SJSA1 (cell line): ENCODE measurements at places on chromosomes 4 and X.

GRCh38 chr4:3598695-3599227 is 66.5 kb upstream of the LRPAP1 start:
- DNase-seq, result no peak

GRCh38 chr4:79882806-79883205 is 190.2 kb downstream of the ANTXR2 start:
- DNase-seq, result no peak

GRCh38 chr4:113616443-113616842 is 145.1 kb downstream of the CAMK2D start:
- DNase-seq, result no peak

GRCh38 chrX:819684-820083 is 189.1 kb downstream of the SHOX start:
- no peak for DNase-seq

GRCh38 chrX:40719218-40719617 is 16.1 kb downstream of the MED14 start:
- DNase-seq, result no peak

GRCh38 chrX:30992381-30992904 is 79.4 kb downstream of the FTHL17 start:
- no peak for DNase-seq

DNA sequence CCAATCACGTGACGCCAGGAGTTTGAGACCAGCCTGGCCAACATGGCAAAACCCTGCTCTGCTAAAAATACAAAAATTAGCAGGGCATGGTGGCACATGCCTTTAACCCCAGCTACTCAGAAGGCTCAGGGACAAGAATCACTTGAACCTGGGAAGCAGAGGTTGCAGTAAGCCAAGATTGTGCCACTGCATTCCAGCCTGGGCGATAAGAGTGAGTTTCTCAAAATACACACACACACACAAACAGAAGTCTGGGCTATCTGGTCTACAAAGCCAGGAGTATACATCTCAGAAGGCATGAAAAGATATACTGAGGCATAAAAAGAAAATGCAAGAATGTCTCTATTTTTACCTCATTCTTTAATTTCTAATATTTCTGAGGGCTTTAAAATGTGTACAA is 11.3 kb downstream of the YTHDC1 start:
- DNase-seq, result no peak

- DNase-seq, result no peak
These were observed 114.9 kb upstream of the SMIM31 start for GRCh38 chr4:164639001-164639400.

- no peak for DNase-seq
These were observed 33.4 kb downstream of the SLC25A5 start for GRCh38 chrX:119501511-119502148.

DNA sequence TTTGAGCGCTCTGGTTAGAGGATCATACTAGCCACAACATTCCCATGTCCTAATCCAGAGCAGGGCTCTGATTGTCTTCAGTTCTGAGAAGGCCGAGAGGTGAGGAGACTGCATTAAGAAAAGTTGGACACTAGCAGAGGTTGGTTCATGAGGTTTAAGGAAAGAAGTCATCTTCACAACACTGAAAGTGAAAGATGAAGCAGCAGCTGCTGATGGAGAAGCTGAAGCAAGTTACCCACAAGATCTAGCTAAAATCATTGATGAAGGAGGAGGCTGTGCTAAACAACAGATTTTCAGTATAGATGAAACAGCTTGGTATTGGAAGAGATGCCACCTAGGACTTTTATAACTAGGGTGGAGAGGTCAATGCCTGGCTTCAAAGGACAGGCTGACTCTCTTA is 36.8 kb downstream of the RAP1GDS1 start:
- DNase-seq, result no peak

- no peak for DNase-seq
These were observed 681.4 kb downstream of the GABRG1 start for GRCh38 chr4:45442466-45442865.

- DNase-seq, result no peak
These were observed 347.4 kb upstream of the EPHA5 start for GRCh38 chr4:66017671-66018070.

DNA sequence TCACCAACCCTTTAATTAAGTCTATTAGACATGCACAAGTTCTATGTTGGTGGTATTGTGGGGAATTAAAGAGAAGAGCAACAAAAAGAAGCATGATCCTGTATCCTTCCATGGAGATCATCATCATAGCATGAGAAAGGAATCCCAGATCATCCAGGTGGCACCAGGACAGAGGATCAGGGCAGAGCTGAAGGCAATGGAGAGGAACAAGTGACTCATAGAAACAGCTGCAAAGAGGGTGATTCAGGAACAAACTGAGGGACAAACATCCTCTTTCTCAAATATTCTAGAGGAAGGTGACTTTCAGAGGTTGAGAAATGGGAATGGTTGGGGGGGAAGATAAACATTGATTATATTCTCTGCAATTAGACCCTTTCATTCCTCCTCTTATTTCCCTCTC is 105.5 kb upstream of the OTUD4 start:
- DNase-seq, result no peak

DNA sequence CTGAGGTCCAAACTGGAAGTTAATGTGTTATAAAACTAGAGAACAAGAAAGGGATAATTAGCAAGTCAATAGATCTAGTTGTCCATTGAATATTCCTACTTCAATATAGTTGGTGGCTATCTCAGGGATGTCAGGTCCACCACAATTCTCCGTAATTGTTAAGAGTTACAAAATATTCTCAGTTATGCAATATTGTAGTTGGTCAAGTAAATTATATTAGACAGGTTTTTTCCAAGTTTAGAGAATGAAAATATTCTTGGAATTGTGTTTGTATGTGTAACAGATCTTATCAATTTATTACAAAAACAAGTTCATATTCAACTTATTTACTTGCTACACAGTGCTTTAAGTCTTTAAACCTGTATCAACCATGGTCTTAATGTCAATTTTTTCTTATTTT is 547.4 kb downstream of the SPRY1 start:
- no peak for DNase-seq

DNA sequence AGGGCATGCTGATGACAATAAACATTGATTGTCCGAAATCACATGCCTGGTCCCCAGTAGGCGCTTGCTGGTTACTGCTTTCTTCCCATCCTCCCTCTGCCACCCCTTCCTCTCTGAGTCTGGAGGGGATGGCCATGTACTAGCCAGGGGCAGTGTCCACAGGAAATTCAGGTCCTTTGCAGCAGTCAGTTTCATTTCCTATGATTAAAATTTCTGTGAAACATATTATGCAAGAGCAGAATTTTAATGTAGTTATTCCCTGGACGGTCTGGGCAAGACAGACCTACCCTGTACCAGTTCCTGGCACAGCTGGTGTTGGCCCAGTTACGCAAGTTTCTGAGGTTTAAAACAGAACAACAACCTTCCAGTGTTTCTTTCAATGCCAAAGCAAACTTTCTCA is 28.2 kb upstream of the TLR2 start:
- DNase-seq, result no peak

DNA sequence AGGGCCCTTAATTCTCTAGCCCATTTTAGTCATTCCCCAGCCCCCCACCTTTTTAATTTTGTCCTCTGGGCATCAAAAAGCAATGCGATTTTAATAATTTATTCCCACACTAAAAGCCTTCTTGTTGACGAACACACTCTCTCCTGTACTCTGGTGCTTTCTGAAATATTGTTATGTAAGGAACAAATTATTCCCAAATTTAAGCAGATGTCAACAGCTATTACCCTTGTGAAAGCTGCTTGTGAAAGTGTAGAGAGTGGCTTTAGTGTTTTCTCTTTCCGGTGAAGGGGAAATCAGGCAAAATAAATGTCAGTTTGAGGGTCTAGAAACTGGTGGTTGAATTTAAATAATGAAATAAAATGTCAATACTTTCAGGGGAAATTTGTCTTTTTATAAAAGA is 221.2 kb upstream of the CNKSR2 start:
- no peak for DNase-seq

GRCh38 chr4:1590244-1590643 is 93.9 kb downstream of the FAM53A start:
- no peak for DNase-seq

GRCh38 chrX:99750721-99751120 is 659.4 kb downstream of the PCDH19 start:
- no peak for DNase-seq

- DNase-seq, result no peak
These were observed 158.7 kb downstream of the DCHS2 start for GRCh38 chr4:154332681-154333421.

DNA sequence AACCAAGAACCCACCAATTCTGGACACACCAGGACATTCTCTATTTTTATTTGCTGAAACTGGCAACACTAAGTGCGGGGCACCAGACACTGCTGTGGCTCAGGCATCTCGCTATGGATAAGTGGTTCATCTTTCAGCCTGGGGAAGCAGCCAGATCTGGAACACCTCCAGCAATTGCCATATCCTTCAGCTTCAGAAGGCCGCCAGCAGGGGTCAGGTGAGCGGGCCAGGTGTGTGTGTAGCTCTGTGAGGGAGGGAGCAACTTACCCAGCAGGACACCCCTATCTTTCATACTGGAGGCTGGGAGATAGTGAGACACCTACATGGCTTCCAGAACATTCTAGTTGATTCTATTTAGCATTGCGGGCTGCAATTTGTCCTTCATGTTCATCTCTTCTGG is 57.0 kb upstream of the GBA3 start:
- no peak for DNase-seq

DNA sequence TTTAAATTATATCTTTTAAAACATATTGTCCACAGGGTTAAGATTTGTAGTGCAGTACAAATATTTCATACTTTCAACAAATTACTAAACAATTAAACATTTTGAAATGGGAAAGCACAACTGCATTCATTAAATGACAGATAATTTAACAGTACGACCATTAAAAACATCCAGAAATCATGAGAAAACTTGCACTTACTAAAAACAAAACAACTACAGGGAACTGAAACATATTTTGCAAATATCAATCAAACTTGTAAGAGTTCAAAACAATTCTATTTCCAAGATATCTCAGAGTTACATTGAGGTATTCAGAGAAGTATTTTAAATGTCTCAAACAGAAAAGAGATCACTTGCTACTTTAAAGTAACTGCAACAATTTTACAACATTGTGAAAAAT is 478.5 kb upstream of the PCDH10 start:
- DNase-seq, result no peak

GRCh38 chr4:111512081-111512783 is 633.0 kb upstream of the FAM241A start:
- DNase-seq, result peak; percentile 41

- no peak for DNase-seq
These were observed 177.0 kb downstream of the CAMK2D start for GRCh38 chr4:113584407-113585150.

- DNase-seq, result no peak
These were observed 39.2 kb upstream of the CRMP1 start for GRCh38 chr4:5932035-5932568.

DNA sequence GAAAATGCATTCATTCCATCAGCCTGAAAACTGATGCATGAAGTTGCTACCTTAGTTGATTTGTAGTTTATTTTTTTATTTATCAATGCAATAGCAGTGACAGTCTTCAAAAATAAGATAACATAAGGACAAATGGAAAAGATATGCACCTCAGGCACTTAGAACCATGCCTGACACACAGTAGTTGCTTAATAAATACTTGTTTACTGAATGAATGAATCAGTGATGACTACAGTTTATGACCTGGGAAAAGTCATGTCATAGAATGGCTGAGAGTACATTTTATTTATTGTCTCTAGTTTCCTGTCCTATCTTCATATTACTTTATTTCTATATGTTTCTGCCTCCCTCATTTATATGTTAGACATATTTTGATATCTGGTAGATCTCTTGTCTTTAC is 171.8 kb downstream of the TLL1 start:
- DNase-seq, result no peak

- DNase-seq, result no peak
These were observed 1655.5 kb upstream of the AGA start for GRCh38 chr4:179097741-179098140.

DNA sequence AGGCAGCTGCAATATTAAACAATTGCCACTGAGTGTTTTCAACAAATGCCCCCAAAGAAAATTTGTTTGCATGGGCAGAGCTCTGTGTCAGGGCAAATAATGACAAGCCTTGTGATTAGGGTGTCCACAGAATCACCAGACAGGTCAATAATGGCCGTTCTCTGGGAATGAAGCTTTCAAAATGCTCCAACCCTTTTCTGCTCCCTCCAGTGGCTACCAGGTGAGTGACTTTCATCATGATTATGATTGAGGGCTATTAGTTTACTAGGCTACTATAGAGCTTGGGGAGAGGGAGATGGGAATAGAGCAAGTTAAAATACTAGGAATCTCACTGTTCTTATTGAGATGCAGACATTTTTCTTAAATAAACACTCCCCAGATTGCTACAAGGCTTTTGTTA is 23.5 kb downstream of the IRS4 start:
- no peak for DNase-seq

DNA sequence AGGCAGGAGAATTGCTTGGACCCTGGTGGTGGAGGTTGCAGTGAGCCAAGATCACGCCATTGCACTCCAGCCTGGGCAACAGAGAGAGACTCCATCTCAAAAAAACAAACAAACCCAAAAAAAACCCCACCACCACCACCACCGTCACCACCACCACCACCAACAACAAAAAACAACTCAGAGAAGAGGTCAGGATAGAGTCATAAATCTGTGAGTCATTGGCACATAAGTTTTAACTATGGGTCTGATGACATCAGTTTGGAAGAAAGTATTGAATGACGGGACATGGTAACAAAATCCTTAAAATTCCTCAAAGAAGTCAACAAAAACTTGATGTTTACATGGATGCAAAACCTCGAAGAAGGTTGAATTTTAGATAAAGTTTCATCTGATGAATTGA is 288.0 kb upstream of the SFRP2 start:
- no peak for DNase-seq

DNA sequence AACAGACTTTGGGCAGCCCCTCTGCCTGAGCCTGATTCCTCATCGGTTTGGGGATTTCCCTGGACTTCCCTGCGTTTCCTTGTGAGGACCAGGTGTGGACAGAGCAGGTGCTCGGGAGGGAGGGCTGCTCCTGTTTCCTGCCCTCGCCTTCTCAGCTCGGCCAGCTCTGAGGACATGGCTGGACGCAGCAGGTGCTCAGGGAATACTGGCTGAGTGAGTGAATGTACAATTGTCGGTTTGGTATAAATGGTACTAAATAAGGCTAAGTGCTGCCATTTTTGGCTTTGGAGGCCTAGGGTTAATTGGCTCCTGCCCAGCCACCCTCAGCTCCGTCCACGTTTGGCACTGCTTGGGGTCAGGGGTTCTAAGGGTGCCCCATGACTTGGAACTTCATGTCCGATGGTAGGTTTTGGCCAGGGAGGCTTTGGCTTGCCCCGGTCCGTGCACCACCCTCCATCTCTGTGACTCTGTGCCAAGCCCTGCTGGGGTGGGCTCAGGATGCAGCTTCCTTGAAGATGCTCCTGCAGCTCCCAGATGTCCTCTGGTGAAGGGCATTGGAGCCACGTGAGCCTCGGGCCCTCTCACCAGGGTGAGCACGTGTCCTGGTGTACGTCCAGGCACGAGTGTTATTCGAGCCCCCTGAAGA is 45.0 kb upstream of the NKX1-1 start:
- no peak for DNase-seq

- no peak for DNase-seq
These were observed 35.2 kb downstream of the ARHGEF6 start for GRCh38 chrX:136745215-136746173.
